K562 (cell line): ENCODE measurements at places on chromosomes 16 and 17.
A peak's percentile ranks its signal among the peaks of the same experiment; 100 is the strongest.

- DNase-seq = peak; percentile 70
Measured at GRCh38 chr16:2776500-2777139, 460 bp downstream of the ELOB start.

GRCh38 chr16:72934636-72935403 lies 113.1 kb downstream of the ZFHX3 start:
- no peak for DNase-seq

GRCh38 chr17:21164620-21165019 lies 37.9 kb downstream of the DHRS7B start:
- no peak for DNase-seq

GRCh38 chr16:51430716-51431369 lies 279.8 kb upstream of the SALL1 start:
- no peak for DNase-seq

GRCh38 chr17:44170499-44171201 lies at the start of gene ASB16:
TSS of gene ASB16 (plus strand) at chr17:44170704. CDS start at chr17:44170790, 86 bp downstream.
- DNase-seq = no peak

- no peak for DNase-seq
Measured at GRCh38 chr16:28537964-28538732, 626 bp downstream of the NUPR1 start.

DNA sequence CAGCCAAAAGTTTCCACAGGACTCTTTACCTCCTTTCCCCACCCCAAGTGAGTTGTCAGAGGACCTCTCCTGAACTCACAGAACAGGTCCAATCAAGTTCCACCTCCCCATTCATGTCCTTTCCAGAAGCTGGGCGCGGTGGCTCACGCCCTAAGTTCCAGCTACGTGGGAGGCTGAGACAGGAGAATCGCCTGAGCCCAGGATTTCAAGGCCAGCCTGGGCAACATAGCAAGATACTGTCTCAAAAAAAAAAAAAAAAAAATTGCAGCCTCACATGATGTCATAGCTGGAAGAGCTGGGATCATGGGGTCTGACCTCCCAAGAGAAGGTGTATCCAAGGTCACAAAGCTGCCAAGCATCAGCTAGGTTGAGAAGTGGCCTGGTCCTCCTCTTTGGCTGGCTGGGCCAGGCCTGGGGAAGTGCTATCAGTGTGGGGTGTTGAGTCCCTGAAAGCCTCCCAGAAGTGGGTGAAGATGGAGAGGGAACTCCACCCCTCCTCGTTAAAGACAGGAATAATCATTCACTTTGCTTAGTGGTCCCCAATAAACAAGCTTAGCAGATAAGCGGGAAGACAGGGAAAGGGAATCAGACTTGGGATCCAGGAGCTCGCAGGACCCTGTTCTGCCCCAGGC lies 5.5 kb upstream of the MNT start:
- no peak for DNase-seq

GRCh38 chr17:17512866-17513265 lies 16.7 kb upstream of the RASD1 start:
- DNase-seq = no peak
